NCI-H446 (cell line): ENCODE measurements at places on chromosomes 2 and 18.

DNA sequence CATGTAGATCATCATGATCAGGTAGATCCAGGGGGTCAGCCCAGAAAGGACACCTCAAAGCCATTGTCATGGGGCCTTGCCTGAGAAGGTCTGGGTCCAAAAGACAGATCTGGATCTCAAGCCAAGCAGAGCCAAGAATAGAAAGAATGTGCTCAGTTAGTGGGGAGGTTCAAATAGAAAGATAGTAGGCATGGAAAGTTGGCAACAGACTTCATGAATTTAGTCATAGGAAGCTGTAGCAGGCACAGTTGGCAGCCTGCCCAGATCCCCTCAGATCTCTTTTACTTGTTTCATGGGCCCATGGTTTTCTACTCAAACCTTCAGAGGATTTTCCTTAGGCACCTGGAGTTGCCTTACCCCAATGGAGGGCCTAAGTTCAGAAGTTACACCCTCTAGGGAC lies 767.0 kb downstream of the SLC4A3 start:
- DNase-seq = peak; percentile 87

- DNase-seq = no peak
Measured at GRCh38 chr2:26507932-26508331, 30.0 kb upstream of the OTOF start.

- no peak for DNase-seq
Measured at GRCh38 chr2:191202209-191202721, 42.9 kb upstream of the MYO1B start.

- DNase-seq = peak; percentile 41
Measured at GRCh38 chr18:64287926-64288325, 139.0 kb upstream of the LINC00305 start.

DNA sequence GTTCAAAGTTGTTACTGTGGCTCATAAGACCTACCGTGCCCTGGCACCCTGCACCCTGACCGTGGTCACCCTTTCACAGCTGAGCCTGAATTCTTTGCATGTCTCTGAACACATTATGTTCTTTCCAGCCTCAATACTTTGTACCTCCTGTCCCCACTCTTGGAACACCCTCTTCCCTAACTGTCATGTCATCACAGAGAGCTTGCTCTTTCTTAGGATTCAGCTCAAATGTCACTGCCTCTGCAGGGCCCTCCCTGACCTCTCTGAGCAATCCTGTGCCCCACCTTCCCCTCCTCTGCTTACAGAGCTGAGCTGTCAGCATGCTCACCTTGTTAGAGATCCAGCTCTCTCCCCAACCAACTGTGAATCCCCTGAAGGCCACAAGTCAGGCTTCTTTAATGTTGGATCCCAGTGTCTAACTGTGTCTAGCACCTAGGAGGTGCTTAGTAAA lies 15.0 kb downstream of the PRKAG3 start:
- DNase-seq = no peak

DNA sequence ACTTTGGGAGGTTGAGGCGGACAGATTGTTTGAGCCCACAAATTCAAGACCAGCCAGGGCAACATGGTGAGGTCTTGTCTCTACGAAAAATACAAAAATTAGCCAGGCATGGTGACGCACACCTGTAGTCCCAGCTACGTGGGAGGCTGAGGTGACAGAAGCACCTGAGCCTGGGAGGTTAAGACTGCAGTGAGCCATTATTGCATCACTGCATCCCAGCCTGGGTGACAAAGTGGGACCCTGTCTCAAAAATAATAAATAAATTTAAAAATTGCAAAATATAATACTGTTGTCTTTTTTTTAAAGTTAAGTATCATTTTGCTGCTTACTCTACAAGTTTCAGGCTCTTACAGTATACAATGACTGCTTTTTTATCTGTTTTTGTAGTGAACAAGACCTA lies 4.0 kb upstream of the ANKRD12 start:
- no peak for DNase-seq

DNA sequence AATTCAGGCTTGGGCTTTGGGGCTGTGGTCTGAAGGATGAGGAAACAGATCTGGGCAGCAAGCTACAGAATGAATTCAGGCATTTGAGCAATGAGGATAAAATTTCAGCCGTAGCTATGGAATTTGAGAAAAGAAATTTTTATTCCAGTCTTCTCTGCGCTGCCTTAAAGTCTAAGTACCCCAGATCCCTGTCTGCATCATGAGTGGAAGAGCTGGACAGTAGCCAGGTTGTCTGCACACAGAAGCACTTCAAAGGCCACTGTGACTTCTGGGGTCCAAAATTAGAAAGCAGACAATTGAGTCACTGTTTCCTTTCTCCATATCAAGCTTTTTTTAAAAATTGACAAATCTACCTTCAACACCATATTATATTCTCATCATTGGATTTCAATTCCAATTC lies 787.6 kb upstream of the GCFC2 start:
- no peak for DNase-seq

DNA sequence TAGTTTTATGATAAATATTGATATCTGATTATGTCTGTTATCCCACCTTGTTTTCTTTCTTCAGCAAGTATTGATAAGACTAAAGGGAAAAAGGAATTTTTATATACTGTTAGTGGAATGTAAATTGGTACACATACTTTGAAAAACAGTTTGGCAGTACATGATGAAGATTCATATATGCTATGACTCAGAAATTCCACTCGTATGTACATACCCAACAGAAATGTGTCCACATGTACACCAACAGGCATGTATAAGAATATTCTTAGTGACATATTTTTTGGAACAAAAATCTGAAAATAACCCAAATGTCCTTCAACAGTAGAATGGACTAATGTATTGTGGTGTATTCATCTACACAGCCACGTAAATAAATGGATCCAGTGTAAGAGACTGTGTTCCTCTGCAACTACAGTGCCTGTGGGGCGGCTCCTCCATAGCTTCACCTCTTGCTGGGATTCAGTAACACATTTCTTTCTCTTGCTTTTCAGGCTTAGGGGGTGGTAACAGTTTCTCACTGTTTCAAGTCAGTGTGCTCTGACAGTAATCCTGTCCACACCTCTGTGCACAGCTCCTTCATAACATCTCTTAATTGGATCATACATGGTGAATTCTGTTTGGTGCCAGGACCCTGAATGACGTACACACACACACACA lies 35.5 kb upstream of the ALMS1 start:
- no peak for DNase-seq

DNA sequence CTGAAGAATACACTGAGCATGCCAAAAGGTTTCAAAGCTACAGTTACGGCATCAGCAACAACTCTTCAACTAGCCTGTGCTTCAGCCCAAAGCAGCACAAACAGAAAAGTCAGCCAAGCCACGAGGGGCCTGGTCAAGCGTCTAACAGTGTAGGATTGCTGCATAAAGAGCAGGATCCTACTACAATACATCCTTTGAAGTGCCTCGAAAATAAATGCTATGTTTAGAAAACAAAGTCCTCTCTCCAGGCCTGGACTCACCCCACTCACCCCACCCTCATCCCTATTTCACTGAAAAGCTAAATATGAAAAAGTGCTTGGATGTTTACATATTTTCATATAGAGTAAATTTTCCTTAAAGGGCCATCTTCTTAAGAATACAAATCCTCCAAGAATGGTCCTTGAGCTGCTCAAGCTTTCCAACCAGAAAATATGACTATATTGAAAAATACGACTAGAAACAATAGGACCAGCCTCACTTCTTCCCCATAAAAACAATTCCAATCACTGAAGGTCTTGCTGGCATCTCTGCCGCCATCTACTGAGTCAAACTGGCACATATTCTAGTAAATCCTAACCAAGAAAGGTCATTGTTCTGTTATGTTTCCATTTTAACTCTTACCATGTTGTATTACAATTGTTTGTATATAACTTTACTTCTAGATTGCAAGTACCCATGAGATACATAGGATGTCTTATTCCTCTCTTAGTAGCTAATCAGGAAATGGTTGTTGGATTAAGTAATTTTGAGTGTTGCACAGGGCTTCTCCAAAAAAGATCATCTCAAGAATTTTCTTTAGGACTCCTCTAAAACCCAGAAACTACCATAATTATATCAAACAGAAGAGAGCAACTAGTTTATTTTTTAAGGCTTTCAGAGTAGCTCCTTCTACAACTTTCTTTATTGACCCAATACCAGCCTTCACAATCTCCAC lies 63.6 kb downstream of the CLHC1 start:
- peak; percentile 70 for DNase-seq

GRCh38 chr2:42486145-42486906 lies 7.5 kb downstream of the KCNG3 start:
- no peak for DNase-seq

- no peak for DNase-seq
Measured at GRCh38 chr2:235149736-235150135, 197.9 kb downstream of the SH3BP4 start.

DNA sequence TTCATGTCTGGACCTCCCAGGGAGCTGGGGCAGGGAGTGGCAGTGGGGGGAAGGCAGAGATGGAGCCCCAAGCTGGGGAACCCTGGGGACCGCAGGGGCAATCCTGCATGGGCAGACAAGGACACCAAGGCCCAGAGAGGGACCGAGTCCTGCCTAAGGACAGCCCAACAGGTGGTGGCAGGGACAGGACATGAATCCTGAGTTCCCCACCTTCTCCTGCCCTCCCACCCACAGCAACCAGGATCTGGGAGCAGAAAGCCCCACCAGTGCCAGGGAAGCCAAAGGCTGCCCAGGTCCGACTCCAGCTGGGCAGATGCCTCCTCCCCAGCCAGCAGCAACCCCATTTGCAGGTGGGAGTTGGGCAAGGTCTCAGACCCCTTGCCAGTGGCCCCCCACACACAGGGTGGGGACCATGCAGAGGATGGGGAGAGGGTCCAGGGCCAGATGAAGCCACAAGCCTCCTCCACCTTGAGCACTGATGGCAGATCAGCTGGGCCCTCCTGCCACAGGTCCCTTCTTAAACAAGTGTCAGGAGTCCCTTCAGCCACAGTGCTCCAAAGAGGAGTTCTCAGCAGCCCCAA lies 6.3 kb downstream of the ADRA2B start:
- DNase-seq = no peak

GRCh38 chr2:190860985-190861680 lies 19.5 kb upstream of the GLS start:
- no peak for DNase-seq

- DNase-seq = no peak
Measured at GRCh38 chr2:234289834-234290590, 206.9 kb downstream of the ARL4C start.

DNA sequence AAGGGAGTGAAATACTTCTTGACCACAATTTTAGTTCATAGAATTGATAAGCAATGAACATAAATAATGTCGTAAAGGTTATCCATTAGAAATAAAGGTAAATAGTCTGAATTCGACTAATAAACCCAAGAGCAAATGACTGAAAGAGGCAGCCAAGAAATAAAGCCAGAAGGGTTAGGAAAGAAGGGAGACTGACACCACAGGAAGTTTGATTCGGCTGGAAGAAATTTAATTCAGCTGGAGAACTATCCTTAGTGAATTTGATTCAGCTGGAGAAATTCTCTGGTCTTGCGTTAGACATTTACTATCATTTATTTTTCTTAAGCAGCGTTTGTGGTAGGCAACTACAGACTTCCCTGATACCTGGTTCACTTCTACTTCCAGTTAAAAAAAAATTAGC lies 429.6 kb downstream of the PID1 start:
- no peak for DNase-seq

GRCh38 chr18:57466745-57467409 lies 31.7 kb downstream of the ONECUT2 start:
- no peak for DNase-seq

- DNase-seq = no peak
Measured at GRCh38 chr2:223956300-223956699, 963 bp upstream of the MRPL44 start.

- DNase-seq = no peak
Measured at GRCh38 chr2:230129343-230129742, 60.6 kb upstream of the SLC16A14 start.

- DNase-seq = no peak
Measured at GRCh38 chr2:166671235-166671634, 177.2 kb upstream of the SCN7A start.

GRCh38 chr2:201643216-201643890 lies at the start of gene TMEM237:
Gene TMEM237, minus strand, starts transcription at chr2:201643503. Its CDS starts 103 bp downstream, at chr2:201643400.
- no peak for DNase-seq

DNA sequence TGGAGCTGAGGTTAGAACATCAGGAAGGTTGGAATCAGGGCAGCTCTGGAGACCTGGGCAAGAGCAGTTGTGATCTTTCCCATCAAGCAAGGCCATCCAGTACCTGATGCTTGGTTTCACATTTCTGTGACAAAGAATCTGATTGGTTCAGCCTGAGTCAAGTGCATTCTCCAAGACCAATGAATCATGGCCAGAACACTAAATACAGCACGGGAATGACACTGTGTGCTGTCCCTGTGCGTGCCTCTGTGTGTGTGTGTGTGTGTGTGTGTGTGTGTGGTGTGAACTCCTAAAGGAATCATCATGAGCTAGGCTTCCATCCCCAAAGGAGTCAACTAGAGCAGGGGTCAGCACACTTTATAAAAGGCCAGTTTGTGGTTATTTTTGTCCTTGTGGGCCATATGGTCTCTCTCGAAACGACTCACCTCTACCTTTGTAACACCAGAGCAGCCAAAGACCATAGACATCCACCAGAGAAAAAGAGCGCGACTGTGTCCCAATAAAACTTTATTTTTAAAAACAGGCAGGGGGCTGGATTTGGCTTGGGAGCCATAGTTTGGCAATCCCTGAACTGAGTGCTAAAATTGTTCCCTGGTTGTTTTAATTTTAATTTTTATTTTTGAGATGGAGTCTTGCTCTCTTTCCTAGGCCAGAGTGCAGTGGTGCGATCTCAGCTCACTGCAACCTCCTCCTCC lies 99.7 kb downstream of the INHBB start:
- DNase-seq = no peak

GRCh38 chr2:60353406-60353800 lies 200.1 kb downstream of the BCL11A start:
- no peak for DNase-seq

GRCh38 chr2:110858135-110858725 lies 125.9 kb downstream of the ACOXL start:
- no peak for DNase-seq

DNA sequence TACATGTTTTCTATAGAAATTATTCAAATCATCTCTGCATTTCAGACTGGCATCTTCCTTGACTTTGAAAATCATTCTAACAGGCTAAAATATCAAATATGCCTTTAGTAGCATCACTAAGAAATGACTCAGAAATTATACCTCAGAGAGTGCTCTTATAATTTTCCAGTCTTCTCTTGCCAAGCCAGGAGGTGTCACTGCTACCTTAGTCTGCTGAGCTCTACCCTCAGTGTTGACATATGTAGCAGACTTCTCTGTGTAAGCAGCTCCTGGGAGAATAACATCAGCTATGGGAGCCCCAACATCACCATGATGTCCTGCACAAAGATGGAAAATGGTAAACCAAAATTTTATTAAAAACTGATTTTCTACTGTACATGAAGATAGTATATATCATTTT lies 31.6 kb downstream of the NDUFS1 start:
- DNase-seq = no peak

DNA sequence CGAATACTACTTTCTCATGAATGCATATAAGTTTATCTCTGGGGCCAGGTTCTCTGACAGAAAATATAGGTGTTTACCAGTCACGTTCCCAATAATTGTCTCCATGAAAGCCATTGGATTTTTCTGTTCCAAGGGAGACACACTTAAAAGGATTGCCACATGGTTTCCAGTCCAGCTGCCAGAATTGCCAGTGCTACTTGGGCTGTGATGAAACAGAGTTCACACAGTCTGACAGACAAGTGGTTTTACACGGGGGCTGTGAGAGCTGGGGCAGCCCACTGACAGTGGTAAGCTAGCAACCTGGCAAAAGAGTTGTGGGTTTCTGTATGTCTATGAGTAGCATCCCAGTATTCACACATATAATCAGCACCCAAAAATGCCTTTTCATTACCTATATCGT lies 27.7 kb upstream of the ATRAID start:
- DNase-seq = no peak
